ENCODE measurements at places on chromosomes 7 and 10.

- no peak for DNase-seq
Measured at GRCh38 chr7:116259156-116259870, 49.0 kb downstream of the TES start.

DNA sequence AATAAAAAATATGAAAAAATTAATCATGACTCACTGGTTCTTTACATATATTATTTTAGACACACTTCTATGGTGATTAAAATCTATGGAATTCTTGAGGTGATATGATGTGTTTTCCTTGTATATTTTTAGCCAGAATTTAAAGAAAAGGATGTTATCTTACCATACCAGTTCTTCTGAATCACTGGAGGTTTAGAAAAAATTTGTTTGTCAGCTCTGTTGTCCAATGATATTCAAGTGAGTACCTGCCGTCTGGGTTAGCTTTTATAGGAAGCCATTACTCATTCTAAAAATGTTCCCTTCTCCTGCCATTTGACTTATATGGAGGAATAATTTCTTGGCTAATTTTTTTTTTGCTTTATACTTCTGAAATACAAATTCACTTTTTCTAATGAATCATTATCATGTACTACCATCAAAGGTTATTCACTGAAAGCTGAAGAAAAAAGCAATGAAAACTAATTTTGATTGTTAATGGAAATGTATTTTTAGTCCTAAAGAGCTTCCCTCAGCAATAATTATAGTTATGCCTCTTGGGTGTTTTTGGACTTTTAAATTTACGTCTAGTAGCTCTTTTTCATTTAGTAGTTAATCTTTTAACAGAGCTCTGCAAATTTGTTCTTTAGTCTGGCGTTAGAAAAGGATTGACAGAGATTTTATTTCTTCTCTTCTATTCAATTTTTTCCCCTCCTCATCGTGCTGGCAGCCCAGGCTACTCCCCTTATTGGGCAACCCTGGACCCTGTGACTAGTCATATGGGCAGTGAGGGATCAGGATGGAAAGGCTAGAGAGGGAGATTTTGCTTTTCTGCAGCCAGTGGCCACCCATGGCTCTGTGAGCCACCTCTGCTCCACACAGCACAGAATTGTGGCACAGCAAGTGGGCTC is 434.2 kb downstream of the LRMDA start:
- DNase-seq: no peak

GRCh38 chr7:17467386-17467945 is 169.0 kb downstream of the AHR start:
- DNase-seq: no peak

DNA sequence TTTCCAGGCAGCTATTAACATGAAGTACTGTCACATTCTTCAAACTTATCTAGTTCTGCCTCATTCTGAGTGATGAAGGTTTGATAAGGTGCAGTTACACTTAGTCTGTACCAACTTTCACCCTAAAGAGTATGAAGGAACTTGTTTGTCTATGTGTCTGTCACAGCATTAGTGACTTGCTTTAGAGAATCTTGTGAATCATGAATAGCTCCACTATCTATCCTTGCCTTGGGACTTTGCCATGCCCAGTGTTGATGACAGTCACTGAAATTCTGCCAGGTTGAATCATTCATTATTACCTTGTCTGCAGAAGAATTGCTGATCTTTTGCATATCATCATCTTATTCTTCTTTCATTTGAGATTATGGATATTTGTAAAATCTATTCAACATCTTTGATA is 50.9 kb upstream of the A1CF start:
- no peak for DNase-seq

- DNase-seq: no peak
Measured at GRCh38 chr7:133582766-133583523, 330.1 kb downstream of the EXOC4 start.

GRCh38 chr10:25820874-25821273 is 113.2 kb upstream of the MYO3A start:
- no peak for DNase-seq

DNA sequence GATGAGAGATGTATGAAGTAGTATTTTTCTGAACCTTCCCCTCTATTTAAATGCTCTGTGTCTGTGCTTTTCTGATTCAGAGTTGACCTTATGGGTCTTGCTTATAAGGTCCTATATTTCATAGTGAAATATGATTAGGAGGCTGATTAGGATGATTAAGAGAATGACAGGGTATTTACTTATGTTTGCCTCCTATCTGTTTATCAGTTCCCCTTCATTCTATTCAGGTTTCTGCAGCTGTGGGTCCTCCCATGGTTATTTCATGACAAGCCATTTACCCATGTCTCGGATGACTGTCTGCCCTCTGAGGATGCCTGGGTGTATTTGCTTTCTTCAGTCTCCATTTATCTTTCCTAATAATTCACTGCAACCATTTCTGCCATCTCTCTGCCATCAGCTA is 16.9 kb downstream of the RPA3 start:
- DNase-seq: no peak

DNA sequence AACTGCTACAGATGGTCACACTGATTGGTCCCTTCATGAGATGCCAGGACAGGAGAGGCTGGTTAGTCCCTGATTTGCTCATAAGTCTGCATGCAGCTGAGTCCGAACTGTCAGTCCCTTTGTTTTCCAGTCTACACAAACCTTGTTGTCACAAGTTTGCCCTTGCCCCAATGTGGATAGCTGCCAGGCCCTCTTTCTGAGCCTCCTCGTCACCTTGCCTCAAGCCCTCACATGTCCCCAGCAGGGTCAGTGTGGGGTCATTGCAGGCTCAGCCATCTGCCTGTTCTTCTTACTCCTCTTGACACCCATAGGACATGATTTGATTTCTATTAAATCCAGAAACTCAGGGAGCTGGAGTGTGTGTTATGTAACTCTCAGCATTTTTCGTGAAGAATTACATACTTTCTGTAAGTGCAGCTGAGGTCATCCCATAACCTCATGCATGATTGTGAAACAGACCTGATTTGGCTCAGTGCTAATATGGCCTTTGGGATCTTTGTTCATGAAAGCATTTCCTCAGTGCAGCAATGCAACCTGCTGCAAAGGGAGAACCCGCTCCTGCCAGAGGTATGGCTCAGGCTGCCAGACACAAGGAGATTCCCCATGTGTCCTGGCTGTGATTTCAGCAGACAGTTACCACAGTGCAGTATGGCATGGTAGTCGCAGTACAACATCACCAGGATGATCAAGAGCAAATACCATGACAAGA is 70.0 kb upstream of the ZMIZ2 start:
- no peak for DNase-seq

GRCh38 chr10:63812501-63812900 is 291.3 kb downstream of the REEP3 start:
- no peak for DNase-seq

- no peak for DNase-seq
Measured at GRCh38 chr7:42046483-42046882, 190.5 kb downstream of the GLI3 start.

DNA sequence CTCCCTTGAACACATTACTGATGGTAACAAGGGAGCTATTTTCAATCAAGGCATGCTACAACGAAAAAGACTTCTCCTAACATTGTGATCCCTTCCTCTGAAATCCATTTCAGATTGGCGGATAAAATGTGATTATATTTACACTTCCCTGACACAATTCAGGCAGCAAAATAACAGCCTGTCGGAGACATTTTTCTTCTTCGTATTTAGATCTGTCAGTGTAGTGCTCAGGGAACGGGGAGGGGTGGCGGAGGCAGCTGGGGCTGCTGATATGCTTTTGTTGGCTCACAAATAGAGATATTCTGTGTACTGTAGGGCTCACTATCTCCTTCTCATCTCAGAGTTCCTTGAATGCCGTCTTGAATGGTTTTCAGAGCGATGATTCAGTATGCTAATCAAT is 1261.7 kb upstream of the AUTS2 start:
- no peak for DNase-seq

DNA sequence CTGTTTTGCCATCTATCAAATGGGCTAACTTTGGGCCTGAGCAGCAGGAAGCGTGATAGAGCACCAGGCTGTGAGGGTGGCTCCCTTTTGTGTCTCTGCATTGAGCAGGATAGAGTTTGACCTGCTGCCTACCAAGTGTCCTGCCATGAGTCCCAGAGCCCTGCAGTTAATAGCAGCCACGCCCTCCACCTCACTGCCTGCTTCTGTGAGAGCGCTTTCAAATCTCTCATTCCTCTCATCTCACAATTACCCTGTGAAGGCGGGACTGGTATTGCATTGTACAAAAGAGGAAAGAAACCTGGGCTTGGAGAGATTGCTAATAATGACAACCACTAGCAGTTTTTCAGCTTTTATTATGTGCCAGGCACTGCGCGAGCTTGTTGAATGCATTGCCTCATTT is 39.9 kb downstream of the UNC5B start:
- DNase-seq: no peak

GRCh38 chr10:128567551-128567950 is 441.3 kb upstream of the MKI67 start:
- no peak for DNase-seq

- DNase-seq: no peak
Measured at GRCh38 chr10:103519798-103520197, 26.3 kb downstream of the NEURL1 start.

DNA sequence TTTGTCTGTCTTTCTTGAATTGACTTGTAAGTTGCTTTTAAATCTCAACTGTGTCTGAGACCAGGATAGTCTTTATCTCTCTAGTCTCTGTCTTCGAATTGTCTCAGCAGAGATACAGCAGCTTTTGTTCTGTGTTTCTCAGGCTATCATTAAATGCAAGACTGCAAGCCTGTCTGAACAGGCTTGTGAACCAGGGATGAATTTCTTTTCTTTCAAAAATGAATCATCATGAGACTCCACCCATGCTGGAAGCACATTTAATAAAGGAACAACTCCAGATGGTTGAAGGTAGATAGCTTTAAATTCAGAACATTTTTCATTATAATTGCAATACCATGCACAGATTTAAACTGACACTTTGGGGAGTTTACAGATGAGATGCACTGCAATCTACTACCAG is 155.9 kb downstream of the SEC23IP start:
- DNase-seq: peak; percentile 4

GRCh38 chr10:46250481-46250880 is 36.3 kb upstream of the ANTXRL start:
- no peak for DNase-seq

DNA sequence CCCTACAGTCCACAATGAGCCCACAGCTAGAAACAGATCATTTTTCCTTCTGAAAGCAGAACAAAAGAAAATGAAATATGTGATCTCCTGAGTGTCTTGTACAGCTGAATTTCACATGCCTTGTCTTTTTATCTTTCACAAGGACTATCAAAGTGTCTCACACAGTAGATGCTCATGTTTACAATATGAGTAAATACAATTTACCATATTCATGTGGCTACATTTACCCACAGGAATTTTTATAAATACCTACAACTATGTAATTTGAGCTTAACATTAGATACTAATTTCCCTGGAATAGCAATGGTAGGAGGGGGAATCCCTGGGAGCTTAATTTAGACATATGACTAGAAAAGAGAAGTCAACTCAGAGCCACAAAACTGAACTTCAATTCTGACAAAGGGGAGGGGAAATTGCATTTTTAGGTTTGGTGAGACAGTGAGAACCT is 186.2 kb downstream of the MACC1 start:
- DNase-seq: peak; percentile 34

GRCh38 chr10:110612629-110613028 is 31.5 kb upstream of the RBM20 start:
- no peak for DNase-seq

DNA sequence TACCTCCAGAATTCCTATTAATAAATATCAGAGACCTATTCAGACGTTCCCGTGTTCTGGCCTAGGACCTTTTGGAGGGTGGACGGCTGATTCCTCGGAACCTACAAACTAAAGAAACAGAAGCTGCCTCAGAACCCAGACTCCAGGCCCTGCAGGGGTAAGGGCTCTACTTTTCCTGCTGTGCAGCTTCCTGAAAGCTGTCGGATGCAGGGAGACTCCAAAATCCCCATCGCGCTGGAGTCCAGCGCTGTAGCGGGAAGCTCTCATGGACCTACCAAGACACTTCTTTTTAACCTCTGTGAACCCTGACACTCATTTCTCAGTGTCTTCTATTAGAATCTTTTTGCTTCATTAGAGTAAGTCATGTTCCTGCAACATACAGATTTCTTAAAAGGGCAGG is 244.5 kb upstream of the PITRM1 start:
- DNase-seq: no peak

DNA sequence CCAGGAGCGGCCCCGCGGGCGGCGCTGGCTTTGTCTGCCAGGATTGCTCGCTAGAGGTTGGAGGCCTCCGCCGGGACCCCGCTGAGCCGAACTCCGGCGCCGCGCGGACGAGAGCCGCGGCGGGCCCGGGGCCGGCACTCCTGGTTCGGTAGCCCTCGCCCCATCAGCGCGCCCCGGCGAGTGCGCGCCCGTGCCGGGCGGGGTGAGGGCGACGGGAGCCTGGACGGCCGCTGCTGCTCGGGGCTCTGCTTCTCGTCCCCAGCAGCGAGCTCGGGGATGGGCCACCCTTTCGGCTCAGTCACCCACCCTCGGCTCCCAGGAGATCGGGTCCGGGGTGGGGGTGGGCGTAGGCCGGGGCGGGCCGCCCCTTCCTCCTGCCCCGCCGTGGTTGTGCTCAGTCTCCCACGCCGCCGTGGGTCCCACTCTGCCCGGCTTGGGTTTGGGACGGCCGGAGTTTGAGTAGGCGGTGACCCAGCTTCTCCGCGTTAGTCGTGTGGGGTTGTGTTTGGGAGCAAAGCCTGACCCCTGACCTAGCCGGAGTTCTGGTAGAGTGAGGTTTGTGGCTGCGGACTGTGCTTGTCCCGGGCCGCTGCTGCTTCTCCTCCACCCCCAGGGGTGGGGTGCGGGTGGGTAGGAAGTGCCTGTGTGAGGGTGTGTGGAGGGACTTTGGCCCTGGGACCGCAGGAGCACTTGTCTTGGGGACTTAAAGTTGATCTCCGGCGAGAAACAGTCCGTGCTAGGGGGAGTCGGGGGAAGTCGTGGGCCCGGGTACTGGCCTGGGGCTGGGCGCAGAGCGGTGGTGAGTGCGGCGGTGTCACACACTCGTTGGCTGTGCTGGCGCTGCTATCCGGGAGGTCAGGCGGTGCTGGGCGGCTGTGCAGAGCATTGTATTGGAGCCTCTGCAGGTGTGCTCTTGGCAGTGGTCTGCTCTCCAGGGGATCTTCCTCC is 677 bp downstream of the TSPAN14 start:
- no peak for DNase-seq

GRCh38 chr10:130021383-130021950 is 57.4 kb upstream of the EBF3 start:
- peak; percentile 87 for DNase-seq

DNA sequence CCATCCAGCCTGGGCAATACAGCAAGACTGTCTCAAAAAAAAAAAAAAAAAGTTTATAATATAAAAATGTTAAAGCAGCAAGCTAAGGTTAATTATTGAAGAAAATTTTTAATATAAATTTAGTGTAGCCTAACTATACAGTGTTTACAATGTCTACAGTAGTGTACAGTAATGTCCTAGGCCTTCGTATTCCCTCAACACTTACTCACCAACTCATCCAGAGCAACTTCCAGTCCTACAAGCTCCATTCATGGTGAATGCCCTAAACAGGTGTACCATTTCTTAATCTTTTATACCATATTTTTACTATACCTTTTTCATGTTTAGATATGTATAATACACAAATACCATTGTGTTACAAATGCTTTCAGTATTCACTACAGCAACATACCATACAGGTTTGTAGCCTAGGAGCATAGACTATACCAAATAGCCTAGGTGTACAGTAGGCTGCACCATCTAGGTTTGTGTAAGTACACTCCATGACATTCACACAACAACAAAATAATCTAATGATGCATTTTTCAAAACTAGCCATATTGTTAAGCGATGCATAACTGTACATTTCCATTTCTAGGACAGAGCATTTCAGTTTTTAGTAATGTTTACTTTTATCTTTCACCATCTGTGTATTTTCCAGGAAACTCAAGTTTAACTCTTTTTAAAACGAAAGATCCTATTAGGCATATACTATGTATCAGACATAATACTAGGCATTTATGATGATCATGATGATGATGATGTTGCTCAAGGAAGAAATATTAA is 43.3 kb downstream of the CNOT4 start:
- no peak for DNase-seq

Data from HT1080 (cell line).